SJSA1 (cell line): ENCODE measurements at places on chromosomes 7 and 10. TPM values are rescaled to one million over a fixed set of nuclear protein-coding genes. Genes with fewer than 3 reads are reported as not detected.

DNA sequence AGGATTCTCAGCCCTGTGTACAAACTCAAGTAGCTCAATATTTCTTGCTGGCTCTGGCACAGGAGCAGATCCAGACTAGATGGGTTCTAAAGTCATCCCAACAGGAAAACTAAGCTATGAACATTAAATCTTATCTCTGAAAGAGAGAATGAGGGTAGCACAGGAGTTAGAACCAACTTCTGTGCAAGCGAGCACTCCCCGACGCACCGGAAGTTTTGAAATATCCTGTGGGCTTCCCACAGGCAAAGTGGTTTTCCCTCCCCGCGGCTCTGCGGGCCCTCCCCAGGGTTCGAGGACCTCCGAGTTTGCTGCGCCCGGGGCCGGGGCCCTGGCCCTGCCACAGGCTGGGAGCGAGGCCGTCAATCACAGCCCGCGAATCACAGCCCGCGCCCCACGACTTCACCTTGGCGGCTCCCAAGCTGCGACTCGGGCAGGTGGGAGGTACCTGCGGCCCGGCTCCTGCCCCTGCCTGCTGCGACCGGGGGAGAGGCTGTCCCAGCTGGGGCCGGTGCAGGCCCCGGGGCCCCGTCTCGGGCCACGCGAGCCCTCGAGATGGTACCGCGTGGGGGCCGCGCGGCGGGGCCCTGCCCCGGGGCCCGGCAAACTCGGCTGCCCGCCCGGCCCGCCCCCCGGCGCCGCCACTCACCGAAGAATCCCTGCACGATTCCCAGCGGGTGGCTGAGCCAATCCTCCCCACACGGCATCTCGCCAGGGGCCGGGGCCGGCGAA is 598 bp downstream of the MCMBP start:
- no peaks in the 10 kb centered on the region for H3K27me3 ChIP-seq
- DNase-seq = peak; percentile 44
- H3K4me1 ChIP-seq = peaks cover 18% of the 10 kb centered on the region
- H3K4me3 ChIP-seq = peak overlapping the region; percentile 99

GRCh38 chr7:31058122-31058521 is 6.0 kb downstream of the ADCYAP1R1 start:
- peaks cover 18% of the 10 kb centered on the region for H3K27me3 ChIP-seq
- no peak overlapping the region for H3K4me3 ChIP-seq
- DNase-seq = no peak
- H3K4me1 ChIP-seq = no peaks in the 10 kb centered on the region
- no peaks in the 10 kb centered on the region for H3K36me3 ChIP-seq

PRKAR2B gene
- total RNA-seq = 6.2 and 15.4 TPM in 2 replicates

- H3K27ac ChIP-seq = 0 out of 2 replicates have a peak overlapping the region, but pooled peaks have one; percentile 10
- peaks cover 16% of the 10 kb centered on the region for H3K36me3 ChIP-seq
- H3K4me1 ChIP-seq = peaks cover 37% of the 10 kb centered on the region
- no peaks in the 10 kb centered on the region for H3K27me3 ChIP-seq
- DNase-seq = peak; percentile 24
These were observed 15.3 kb upstream of the SUN1 start for GRCh38 chr7:816751-817671.

DNA sequence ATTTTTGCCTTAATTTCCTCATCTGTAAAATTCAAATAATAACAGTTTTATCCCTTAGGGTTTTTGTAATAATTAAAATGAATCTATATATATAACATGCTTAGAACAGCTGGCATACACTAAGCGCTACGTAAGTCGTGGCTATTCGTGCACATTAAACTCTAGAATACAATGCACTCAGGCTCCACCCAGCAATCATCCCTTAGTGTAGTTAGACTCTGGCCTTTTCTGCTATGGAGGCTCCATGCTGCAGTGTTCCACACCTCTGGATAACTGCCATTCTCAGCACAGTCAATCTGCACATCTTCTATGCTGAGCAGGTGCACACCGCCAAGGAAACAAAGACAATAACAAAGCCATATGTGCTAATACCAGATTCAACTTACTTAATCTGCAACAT is 92.9 kb downstream of the IPMK start:
- H3K27me3 ChIP-seq = peaks cover 7% of the 10 kb centered on the region; the same call in 1 of the 2 replicates
- DNase-seq = no peak
- H3K4me1 ChIP-seq = peaks cover 12% of the 10 kb centered on the region

DNA sequence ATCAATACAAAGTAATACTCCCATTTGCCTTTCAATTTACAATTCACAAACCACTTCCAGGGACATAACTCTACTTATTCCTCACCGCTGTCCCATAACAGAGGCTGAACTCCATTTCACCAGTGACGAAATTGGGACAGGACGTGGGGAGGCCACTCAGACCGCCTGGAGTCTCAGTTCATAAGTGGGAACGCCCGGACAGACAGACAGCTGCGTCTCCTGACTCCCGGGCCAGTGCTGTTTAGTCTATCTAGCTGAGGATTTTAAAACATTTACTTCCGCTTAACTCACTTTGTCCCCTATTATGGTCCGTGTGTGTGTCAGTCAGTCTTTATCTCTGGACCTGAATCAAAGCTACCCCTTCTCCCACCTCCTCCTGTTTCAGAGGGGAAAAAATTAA is 67.4 kb upstream of the ZNF438 start:
- no peaks in the 10 kb centered on the region for H3K36me3 ChIP-seq
- no peaks in the 10 kb centered on the region for H3K27me3 ChIP-seq
- H3K4me3 ChIP-seq = no peak overlapping the region
- peaks cover 30% of the 10 kb centered on the region for H3K4me1 ChIP-seq
- DNase-seq = peak; percentile 59
